EH (cell line): ENCODE measurements at places on chromosomes 13 and 19.

DNA sequence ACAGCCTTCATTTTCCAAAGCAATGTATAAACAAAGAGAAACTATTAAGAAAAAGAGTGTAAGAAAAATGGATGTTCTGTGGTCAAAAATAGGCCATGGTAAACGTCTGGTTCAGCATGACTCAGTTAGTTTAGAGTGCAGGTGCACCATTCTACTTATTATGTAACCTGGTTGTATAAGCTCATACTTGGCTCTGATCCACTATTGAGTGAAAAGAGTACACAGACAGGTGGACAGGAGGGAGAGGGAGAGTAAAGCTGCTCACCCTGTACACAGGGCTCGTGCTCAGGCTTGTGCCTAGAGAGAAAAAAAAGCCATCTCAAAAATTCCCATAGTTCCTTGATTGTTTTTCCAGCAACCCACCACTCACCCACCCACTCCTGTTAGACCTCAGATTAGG is 85.8 kb upstream of the ZNF91 start:
- DNase-seq, result no peak

- no peak for DNase-seq
Measured at GRCh38 chr13:109166804-109167203, 537.4 kb downstream of the MYO16 start.

DNA sequence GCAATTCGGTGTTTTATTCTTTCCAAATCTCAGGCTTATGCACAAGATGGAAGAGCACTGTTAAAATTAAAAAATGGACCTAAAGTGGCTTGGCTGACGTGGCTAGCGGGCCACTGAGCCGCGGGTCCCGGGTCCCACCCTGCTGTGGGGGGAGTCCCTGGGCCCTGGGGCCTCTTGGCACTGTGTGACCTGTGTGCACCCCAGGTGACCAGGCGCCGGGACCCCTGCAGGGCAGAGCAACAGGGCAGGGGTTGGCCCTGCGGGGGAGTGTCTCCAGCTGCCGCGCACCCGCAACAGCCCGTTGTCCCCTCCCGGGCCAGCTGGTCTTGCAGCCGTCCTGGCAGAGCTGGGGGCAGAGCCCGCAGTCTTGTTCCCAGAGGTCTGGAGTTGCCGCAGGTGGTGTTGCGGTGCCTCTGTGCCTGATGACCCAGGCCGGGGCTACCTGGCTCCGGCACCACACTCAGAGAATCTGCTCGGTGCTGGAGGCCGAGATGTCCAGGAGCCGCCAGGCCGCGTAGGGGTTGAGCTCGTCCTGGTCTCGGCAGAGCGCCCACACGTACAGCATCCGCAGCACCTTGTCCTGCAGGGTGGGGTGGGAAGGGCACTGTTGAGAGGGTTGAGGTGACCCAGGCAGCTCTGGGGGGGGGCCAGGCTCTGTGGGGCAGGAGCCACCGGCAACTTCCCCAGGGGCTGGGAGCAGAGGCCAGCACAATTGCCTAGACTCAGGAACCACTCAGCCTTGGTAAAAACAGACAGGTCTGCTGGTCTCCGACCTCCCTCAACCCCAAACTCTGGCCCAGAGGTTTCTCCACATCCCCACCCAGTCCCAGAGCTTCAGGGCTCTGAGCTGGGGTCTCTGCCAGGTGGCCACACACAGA is 1.0 kb upstream of the CTXN1 start:
- no peak for DNase-seq

GRCh38 chr19:7808108-7808507 is 21.9 kb upstream of the EVI5L start:
- no peak for DNase-seq

DNA sequence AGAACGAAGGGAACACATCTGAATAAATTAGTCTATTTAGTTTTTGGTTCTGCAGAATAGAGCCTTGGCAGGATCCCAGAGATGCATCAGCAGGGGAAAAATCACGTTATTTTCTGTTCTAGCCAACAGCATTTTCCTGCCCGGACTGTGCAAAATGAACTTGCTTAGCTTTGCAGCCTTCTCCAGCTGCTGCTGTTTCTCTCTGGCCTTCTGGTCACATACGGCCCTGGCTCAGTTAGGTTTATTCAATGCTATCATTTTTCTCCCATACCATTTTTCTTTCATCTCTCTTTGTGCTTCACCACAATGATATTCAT is 110.4 kb upstream of the KL start:
- DNase-seq, result peak; percentile 18

DNA sequence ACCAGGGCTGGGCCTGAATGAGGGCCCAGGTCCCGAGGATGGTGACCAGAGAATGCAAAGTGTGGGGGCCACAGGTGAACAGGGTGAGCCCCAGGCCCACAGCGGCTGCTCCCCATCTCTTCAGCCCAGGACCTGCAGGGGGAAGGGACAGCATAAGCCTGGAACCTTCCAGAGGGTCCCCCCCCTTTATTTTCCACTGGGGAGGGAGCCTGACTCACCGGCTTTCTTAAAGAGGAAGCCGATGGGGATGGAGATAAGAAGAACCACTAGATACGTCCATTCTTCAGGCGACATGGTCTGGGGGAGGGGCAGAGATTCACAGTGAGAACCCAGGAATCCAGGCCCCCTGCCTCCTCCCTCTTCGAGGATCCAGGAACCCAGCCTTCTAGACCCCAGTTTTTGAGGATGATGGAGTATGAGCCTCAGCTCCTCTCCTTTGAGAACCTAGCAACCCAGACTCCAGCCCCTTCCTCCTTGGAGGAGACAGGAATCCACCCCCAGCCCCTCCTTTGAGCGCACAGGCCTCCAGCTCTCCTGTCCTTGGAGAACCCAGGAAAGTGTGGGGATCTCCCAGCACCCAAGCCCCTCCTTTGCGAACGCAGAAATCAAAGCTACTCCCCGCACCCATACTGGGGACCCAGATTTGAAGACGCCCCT is 1.0 kb downstream of the MBOAT7 start:
- DNase-seq, result peak; percentile 90

DNA sequence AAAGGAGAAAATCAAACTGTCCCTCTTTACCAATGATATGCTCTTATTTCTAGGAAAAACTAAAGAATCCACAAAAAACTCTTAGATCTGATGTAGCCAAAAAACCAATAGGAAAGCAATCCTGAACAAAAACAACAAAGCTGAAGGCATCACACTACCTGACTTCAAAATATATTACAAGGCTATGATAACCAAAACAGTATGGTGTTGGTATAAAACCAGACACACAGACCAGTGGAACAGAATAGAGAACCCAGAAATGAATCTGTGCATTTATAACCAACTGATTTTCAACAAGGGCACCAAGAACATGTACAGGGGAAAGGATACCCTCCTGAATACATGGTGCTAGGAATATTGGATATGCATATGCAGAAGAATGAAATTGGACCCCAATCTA is 9.7 kb upstream of the ZNF546 start:
- no peak for DNase-seq
